ENCODE measurements at places on chromosomes 2 and 18.

- no peak for DNase-seq
Observed at GRCh38 chr18:13696961-13697360, 29.4 kb downstream of the FAM210A start.

GRCh38 chr2:190819840-190820301 lies 60.8 kb upstream of the GLS start:
- DNase-seq = no peak

DNA sequence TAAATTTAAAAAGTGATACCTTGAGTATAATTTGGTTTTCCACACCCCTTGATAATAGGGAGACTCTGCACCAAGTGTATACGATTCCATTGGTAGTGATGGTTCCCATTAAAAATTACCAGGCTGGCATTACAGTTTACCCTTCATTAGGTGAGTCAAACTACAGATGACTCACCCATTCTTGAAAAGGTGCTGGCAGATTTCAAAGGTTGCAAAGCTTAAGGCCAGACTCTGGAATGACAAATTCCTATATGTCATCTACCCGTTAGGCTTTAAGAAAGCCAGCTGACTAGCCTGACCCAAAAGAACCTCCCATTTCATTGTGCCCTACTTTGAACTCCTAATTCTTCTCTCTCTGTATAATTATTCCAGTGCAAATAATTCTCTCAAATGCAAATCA lies 124.4 kb downstream of the LRRTM4 start:
- no peak for DNase-seq

DNA sequence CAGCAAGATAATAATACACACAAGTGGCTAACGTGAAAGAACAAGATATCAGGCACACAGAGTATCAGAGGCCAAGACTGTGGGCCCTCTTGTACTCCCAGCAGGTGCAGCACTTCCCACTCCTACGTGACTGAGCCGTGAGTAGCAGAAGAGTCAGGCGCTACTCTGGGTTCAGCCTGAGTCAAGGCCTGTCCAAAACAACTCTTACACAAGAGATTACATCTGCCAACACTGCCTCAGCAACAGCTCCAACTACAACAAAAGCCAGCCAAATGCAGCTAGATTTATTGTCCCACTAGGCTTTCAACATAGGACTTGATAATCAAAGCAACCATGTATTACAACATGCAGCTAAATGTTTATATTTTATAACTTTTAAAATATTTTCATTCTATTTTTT lies 56.2 kb downstream of the ITSN2 start:
- no peak for DNase-seq

GRCh38 chr2:157296490-157296889 lies 29.1 kb downstream of the ERMN start:
- no peak for DNase-seq

GRCh38 chr2:120989512-120990441 lies 254.1 kb downstream of the GLI2 start:
- no peak for DNase-seq

DNA sequence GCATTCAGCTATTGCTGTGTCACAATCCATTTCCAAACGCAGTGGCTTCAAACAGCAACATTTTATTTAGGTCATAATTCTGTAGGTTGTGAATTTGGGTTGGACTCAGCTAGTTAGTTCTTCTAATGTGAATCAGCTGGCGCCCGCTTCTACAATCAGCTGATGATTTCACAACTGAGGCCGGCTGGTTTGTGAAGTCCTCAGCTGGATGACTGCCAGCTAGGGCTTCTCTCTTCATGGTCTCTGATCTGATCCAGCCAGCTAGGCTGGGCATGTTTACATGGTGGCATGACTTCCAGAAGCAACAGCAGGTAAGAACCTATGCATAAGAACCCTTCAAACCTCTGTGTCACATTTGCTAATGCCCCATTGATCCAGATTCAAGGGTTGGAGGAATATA lies 172.0 kb downstream of the SLC4A10 start:
- DNase-seq = no peak

- DNase-seq = no peak
Observed at GRCh38 chr2:222514901-222515300, 90.6 kb downstream of the SGPP2 start.

DNA sequence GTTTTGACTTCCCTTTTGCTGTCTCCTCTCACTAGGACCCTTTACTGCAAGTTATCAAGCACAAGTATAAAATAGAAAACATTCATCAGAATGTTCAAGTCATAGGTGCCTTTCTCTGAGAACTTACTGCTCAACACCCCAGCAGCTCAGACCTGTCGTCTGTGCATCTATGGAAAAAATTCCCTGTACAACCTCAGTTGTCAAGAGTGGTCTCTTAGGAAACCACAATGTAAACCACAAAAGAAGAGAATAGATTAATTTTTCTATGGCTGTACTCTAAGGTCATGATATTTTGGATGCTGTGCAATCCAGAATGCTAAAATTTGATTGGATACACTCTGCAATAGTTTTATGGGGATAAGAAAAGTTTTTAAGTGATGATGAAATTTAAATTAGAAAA lies 84.1 kb downstream of the RBMS1 start:
- no peak for DNase-seq

- DNase-seq = no peak
Observed at GRCh38 chr2:121489284-121489683, 41.4 kb upstream of the RNU4ATAC start.

DNA sequence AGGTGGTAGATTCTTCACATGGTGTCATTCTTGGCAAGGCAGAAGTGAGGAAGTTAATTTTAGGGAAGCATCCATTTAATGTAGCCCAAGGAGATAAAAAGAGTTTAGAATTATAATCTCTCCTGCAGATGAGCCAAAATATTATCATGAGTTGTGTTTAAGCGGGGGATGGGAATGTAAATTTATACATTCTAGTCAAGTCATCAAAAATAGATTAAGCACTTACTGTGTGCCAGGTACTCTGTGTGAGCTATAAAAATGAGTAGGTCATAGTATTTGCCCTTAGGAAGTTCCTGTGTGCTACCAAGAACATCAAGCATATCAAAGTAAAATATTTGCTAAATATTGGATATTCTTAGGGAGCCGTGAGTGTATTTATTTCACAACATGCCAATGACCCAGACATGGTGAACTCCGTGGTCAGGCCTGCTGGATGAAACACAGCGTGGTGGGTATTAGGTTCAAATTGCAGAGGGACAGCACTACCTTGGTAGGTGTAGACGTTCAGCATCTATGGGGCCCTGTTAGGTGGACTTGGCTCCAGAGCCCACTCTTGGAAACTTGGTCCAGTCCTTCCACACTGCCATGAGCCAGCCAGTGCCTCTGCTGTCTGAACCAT lies 37.4 kb downstream of the MEIS1 start:
- no peak for DNase-seq

- no peak for DNase-seq
Observed at GRCh38 chr18:25097057-25097456, 254.9 kb downstream of the ZNF521 start.

DNA sequence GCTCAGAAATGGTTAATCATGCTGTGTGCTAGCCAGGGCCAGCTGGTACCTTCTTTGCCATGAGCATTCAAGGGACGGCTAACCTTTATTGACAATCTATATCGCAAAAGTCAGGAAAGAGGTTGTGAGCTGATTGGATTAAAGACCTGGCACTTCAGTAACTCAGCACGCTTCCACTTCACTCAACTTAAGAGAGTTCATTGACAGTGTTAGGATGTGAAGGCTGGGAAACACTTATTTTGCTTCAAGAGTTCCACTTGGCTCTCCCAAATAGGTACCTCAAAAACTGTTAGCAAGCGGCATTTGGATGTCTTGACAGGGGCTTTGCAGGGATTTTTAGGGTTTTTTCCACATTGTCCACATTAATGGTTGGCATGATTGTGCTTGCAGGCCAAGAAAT lies 25.1 kb upstream of the TXNDC2 start:
- no peak for DNase-seq

DNA sequence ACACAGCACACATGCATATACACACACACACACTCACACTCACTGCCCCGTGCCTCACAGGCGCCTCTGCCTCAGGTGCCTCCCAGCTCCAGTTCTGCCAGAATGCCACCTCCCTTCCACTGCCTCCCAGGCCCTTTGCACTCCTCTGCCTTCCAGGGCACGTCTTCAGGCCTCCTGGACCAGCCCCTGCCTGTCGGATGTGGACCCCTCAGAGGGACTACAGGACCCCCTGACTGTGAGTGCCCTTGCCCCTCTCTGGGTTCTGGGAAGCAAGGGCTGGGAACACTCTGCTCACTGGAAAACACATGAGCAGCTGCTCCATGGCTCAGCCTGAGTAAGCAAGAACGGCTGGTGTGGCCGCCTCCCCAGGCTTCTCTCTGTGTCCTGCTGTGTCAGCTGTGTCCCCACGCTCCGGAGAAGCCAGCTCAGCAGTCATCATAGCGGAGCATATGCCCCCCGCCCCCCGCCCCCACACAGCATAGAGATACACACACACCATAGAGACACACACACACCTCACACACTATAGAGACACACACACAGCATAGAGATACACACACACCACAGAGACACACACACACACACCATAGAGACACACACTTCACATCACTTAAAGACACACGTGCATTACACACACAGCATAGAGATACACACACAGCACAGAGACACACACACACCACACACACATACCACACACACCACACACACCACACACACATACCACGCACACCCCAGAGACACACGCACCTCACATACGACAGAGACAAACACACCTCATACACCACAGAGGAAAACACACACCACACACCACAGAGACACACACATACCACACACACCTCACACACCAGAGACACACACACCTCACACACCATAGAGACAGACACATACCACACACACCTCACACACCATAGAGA lies 271.3 kb downstream of the CYRIA start:
- DNase-seq = no peak

DNA sequence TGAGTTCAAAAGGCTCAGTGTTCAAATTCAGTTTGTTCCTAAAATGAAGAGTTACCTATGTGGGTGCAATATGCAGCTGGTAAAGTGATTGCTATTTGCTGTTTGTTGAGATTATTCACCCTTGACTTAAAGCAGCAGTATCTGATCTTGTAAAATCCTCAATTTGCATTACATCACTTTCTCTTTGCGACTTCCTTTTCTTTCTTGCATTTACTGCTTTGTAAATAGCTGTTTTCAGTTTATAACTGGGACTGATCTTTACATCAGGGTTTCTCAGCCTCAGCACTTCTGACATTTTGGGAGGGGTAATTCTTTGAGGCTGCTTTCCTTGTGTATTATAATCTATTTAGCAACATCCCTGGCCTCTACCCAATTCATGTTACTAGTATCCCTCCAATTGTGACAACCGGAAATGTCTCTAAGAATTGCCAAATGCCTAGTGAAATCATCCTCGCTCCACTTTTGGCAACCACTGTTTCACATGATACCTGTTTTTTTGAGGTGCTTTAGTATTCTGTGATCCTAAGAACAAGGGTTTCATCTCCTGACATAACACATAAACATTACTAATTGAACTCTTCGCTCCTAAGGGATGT lies 12.1 kb upstream of the ERCC3 start:
- no peak for DNase-seq

DNA sequence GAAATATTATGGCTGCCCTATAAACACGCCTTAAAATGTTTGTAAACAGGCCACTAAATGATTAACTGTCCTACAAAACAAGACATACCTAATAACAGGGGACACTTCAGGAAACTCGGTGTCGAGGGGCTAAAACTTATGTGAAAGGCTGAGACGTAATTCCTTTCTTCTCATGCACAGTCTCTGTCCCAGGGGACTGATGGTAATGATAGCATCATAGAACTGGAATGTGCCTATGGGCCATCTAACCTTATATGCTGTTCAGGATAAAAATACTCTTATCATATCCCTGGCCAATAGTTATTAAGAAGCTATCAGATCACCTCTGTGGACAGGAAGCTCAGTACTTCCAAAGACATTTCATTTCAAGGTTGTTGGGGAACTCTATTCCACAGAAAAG lies 252.6 kb upstream of the RASGRP3 start:
- DNase-seq = no peak

DNA sequence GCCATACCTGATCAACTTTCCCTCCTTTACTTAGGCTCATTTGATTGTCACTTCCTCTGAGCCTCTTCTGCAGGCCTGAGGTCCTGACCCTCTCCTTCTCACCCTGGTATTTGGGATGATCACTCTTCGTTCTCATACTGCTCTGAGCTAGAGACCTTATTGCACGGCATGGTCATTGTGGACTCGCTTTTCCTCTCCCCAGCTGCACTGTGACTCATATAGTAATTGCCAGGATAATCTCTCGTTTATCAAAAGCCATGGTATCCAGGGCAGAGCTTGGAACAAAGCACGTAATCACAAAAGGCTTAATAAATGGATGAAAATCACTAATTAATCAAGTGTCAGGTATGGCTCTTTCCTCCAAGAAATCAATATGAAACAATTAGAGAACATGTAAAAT lies 40.9 kb upstream of the TRIB2 start:
- DNase-seq = no peak

GRCh38 chr2:77823028-77823427 lies 300.9 kb upstream of the LRRTM4 start:
- no peak for DNase-seq

- DNase-seq = no peak
Observed at GRCh38 chr18:31603315-31603714, 11.6 kb downstream of the TTR start.

DNA sequence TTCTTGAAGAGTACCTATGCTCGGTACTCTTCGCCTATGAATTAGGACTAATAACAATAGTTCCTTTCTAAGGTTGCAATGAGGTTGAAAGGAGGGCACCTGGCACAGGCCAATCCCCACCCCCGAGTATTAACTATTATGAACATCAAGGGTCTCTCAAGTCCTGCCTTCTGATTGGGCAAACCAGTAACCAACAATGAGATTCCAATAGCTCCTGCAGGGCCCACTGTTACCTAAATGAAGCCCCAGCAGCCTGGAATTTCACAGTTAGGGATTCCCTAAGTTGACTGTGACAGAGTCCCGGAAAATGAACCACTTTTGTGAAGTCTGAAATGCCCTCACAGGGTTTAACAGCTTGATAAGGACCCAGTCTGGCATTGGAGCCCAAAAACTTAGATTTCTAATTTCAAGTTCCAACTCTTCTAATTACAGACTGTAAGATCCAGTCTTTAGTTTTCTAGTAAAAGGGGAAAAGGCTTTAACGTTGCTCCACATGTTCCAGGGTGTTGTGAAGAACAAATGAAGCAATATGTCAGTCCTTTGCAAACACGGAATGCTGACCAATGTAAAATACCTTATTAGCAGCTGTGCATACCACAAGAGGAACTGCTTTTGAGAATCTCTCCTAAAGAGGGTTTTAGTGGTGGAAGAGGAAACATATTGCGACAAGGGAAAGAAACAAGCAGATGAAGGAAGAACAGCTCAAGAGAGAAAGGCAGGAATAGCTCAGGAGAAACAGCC lies 277.7 kb upstream of the MAP2 start:
- no peak for DNase-seq

GRCh38 chr2:238942726-238943300 lies 94.9 kb downstream of the TWIST2 start:
- no peak for DNase-seq

GRCh38 chr2:14720739-14721138 lies 88.2 kb downstream of the LRATD1 start:
- DNase-seq = no peak

Data from stimulated activated CD8-positive, alpha-beta memory T cell treated with anti-CD3 and anti-CD28 coated beads, Interleukin-15, amount 100 ng/mL, for 24 hours (primary cell).